Pulmonary artery endothelial cell (primary cell): ENCODE measurements at places on chromosomes 3 and 15. TPM values are rescaled to one million over a fixed set of nuclear protein-coding genes. Genes with fewer than 3 reads are reported as not detected.

Gene SLC9C1
- total RNA-seq: under 0.01 and 0.11 TPM in 2 replicates

DNA sequence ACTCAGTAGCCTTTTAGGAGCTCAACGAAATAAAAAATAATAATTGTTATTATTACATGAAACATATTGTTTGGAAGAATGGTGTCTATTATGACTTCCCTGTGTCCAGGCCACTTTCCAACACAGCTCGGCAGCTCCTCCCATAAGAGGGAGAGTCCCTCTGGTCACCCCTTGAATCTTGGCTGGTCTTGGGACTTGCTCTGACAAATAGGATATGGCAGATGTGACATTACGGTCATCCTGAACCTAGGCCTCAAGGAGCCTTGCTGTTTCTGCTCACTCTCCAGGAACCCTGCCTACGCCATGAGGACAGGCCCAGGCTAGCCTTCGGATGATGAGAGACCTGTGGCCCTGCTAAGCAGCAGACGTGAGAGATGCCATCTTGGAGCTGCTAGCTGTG is 71.8 kb downstream of the OXNAD1 start:
- no peak for DNase-seq

GRCh38 chr15:90836296-90836871 is 32.0 kb upstream of the FURIN start:
- no peak for DNase-seq

- DNase-seq: no peak
Measured at GRCh38 chr3:194773771-194774455, 88.2 kb downstream of the FAM43A start.

DNA sequence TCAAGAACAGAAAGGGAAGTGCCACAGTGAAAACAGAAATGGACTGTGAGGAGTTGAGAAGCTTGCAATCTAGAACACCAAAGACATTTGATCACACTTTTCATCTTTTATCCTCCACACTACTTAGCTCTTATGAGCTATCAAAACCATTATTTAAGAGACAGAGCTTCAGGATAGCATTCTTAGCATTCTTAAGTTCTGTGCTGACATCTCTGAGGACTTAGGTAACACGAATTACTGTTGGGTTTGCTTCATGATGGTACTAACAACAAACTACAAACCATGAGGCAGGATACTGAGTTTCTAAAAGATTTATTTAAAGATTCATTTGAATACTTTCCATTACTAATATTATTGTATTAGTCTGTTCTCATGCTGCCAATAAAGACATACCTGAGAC is 1038.6 kb downstream of the TUSC7 start:
- no peak for DNase-seq
